ENCODE measurements at places on chromosomes 12 and 14.

GRCh38 chr12:101941306-101942249 lies 64.2 kb downstream of the DRAM1 start:
- no peak for DNase-seq

- no peak for DNase-seq
Observed at GRCh38 chr12:45703942-45704341, 25.6 kb upstream of the ARID2 start.

GRCh38 chr12:92288561-92288960 lies 142.9 kb upstream of the BTG1 start:
- DNase-seq = no peak

DNA sequence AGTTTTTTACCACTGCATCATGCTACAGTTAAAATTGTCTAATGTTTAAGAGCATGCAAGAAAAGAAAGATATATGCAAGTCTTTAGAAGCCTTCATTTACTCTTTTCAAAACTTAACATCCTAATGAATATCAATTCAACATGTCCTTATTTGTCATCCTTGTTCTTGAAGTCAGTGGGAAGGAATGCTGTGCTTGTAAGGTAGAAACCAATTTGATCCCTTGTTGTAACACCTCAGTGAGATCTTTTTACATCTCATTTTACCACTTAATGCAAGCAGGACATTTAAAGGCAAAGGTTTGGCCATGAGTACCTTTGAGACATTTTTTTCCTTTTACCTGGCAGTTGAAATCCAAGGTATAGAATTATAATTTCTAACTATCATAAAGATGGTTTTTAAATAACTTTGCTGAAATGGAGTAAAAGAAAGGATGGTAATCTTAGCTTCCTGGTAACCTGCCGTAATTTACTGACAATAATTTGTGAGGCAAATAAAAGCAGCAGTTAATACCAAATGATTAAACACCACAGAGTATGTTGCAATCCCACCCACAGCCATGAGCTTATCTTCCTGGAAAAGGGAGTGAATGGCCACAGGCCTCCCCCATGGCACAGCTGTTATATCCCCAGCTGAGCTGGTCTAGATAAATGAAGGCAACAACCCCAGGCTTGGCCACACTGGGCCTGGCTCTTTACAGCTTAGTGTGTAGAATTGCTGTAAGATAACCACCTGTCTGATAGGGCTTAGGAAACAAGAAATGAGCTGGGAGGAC lies 33.2 kb upstream of the STRN3 start:
- no peak for DNase-seq

- DNase-seq = peak; percentile 38
Observed at GRCh38 chr12:14884458-14884878, 1.2 kb downstream of the MGP start.

DNA sequence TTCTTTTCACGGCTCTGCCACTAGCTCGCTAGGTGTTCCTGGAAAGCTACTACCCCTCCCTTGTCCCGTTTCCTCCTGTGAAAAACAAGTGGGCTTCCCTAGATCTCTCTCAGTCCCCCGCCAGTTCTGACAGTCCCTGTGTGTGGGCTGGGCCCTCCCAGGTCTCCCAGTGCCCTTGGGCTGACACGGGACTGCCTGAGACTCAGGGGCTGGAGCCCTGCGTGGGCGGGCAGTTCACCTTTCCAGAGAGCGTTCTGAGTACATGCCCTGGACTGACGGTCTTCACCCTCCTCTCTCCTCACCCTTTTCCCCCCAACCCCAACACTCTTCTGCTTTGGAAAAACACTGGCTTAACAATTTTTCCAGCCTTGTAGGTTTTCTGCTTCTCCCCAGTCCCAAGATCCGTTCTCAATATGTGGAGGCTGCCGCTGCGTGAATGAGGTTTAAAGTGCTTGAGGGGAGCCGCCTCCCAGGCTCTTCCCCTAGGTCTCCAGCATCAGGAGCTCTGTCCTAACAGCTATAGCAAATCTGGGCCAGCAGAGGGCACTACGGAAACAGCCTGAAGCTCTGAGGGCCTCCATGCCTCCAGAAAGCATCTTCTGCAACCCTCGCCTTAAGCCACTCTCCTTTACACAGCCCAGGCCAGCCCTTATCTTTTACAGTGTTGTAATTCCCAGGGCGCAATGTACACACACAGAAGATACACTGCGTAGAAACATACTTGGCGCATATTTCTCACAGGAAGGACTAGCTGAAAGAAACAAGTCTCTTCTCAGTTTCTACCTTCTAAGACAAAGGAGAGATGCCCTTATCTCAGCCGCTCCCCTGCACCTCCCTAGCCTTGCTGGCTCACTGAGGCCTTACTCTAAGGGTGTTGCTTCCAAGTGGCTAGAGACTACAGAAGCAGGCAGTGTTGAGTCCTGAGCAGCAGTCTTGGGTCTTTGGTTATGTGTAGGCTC lies 10.4 kb upstream of the DCD start:
- DNase-seq = no peak

DNA sequence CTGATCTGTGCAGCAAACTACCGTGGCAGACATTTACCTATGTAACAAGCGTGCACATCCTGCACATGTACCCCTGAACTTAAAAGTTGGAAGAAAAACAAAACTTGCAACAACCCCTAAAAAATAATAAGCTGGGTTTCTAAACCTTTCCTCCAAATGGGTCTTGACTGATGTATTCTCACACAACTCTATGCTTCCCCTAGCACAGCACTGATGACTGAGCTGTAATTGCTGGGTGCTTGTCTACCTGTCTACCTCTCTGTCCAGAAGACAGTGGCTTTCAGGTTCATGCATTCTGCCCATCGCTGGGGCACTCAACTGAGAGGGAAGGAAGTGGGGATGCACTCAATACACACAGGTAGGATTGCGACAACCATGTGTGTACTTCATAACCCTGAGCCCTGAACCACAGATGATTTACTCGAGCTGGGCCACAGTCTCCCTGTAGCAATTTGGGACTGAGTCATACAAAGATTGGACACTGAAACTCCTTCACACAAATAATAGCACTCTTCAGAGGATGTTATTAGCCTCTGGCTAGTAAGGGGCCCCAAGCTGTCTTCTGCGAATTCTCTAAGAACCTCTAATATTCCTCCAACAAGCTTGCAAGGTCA lies 44.8 kb upstream of the TMPO start:
- DNase-seq = no peak

DNA sequence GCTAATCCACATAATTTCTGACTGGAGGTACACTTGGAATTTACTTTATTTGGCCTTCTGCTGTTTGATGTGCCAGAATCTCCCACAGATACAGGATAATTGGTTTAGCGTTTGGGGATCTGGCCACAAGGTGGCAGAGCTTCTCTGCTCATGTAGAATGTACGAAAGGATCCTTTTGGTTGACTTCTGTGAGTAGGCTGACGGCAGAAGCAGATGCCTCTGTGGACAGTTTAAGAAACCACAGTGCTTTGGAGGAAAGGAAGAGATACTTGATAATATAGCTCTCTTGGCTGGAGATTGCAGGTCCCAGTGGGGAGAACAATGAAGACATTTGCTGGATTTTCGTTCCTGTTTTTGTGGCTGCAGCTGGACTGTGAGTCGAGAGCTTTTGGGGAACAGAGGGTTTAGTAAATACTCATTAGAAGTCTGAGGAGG lies 75.3 kb upstream of the OR4E1 start:
- no peak for DNase-seq

- no peak for DNase-seq
Observed at GRCh38 chr12:68420225-68421010, 88.3 kb upstream of the MDM1 start.

GRCh38 chr12:100453951-100454350 lies 19.7 kb upstream of the NR1H4 start:
- no peak for DNase-seq

DNA sequence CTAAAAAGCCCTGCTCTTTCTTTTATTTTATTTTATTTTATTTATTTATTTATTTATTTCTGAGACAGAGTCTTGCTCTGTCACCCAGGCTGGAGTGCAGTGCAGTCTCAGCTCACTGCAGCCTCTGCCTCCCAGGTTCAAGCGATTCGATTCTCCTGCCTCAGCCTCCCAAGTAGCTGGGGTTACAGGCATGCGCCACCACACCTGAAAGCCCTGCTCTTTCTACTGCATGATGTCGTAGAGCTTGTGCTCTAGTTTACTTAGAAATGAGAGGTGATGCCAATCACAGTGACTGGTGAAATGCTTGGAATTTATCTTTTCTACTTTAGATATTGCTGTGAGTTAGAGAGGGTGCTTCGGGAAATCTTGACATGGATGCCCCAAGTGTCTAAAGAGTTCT lies 54.5 kb downstream of the DAD1 start:
- no peak for DNase-seq

DNA sequence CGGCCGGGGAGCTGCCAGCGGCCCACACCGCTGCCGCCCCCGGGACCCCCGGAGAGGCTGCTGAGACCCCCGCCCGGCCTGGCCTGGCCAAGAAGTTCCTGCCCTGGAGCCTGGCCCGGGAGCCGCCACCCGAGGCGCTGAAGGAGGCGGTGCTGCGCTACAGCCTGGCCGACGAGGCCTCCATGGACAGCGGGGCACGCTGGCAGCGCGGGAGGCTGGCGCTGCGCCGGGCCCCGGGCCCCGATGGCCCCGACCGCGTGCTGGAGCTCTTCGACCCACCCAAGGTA lies 12.8 kb downstream of the SH2B3 start:
- no peak for DNase-seq

DNA sequence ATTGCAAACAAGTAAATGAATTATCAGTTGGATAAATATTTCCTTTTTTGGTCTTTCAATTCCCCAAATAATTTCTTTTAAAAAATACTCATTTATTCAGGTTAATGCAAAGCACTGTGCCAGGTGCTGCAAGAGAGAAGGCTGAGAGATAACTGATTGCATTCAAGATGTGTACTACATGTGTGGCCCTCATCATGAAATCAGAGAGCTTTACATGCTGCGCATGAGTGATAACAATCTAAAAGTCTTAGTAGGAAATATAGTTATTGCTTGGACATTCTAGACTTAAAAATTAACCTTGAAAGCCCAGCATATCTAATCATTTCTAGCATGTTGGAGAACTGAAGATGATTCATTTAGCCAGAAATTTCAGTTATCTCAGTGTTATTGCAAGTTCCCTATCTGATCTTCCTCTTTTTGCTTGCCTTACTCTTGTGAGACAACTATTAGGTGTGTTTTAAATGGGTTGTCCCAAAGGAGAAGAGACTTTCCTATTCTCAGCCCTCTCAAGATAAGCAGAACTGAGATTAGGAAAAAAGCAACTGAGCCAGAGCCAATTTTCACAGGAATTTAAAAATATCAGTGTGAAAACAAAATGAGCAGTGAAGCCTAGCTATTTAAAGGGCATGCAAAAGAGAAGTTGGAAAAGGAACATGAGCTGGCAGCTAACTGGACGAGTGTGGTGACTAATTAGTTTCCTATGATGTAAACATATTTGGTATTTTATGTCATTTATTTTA lies 60.9 kb downstream of the PLEKHA5 start:
- DNase-seq = no peak

GRCh38 chr12:55978393-55978792 lies 4.5 kb downstream of the RAB5B start:
- DNase-seq = no peak

DNA sequence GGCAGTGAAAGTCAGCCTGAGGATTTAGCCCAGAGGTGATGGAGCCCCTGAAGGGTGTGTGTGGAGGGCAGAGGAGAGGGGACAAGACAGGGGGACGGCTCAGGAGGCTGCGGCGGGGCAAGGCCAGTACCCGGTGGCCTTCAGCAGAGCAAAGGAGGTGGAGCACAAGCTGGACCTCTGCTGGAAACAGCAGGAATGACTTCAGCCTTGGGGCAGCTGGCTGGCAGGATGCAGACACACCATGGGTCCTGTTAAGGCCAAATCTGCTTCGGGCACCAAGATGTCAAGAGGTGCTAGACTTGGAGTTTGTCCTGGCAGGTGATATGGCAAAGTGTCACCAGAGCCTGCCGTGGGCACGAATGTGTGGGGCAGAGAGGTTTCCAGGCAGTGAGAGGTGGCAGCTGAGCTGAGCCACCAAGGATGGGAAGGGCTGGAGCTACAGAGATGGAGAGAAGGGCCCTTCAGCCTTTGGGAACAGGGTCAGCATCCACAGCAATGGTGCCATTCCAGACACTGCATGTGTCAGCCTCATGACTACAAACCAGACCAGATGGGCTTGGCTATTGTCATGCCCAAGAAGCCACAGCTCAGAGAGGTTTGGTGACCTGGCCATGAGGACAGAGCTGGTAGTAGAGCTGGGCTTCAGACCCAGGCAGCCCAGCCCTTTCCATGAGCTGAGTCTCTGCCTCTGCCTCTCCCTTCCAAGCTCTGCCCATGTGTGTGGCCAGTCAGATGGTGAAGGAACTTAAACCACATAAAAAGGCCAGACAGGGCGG lies 91.9 kb downstream of the LGMN start:
- no peak for DNase-seq

GRCh38 chr14:20247646-20248246 lies 8.7 kb downstream of the OR11H4 start:
- no peak for DNase-seq

DNA sequence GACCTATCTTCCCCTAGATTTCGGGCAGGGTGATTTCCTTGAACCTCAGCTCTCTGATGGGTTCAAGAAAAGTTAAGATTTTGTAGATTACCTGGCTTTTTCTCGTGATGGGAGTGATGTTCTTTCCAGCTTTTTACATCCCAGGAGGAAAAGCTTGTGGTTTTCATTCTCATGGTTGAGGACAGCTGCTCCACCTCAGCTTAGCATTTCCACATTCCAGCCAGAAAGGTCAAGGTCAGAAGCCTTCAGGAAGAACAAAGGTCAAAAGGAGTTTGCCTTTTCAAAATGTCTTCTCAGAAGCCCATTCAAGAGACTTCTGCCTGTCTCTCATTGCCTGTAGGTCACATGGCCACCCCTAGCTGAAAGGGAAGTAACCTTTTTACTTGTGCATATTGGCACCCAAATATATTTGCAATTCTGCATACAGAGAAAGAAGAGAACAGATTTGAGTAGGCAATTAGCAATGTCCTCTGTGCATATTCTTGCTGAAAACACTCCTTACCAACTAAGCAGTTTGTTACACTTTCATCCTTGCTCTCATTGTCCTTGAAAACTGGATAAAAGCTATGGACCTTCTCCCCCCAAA lies 6.6 kb upstream of the ADGRD1 start:
- DNase-seq = no peak

GRCh38 chr12:59780605-59781135 lies 184.8 kb downstream of the SLC16A7 start:
- no peak for DNase-seq

GRCh38 chr12:88351146-88351545 lies 209.0 kb downstream of the TMTC3 start:
- no peak for DNase-seq

DNA sequence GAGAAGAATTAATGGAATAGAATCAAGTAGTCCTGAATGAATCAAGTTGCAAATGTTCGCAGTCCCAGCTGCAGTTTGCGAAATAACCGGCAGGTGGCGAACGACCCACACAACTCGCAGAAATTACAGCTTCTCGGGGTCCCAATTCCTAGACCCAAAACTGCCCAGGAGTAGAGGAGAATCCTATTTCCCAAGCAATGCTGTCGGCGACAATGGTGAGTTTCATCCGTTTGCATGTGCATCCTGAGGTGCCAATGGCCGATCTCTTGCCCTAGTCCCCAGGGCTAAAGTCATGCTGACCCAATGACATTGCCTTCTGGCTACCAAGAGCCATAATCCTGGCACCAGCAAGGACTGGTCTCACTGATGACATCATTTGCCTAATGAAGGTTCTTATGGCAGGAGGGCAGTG lies 8.5 kb upstream of the ASCL1 start:
- no peak for DNase-seq
